ENCODE measurements at places on chromosomes 4 and X. TPM values are rescaled to one million over a fixed set of nuclear protein-coding genes. Genes with fewer than 3 reads are reported as not detected.

DCAF4L1 gene
- total RNA-seq = 0.59 TPM

RBM46 gene
- total RNA-seq = not detected

- no peaks in the 10 kb centered on the region for H3K4me1 ChIP-seq
- peak; percentile 57 for DNase-seq
- no peak overlapping the region for H3K27ac ChIP-seq
- no peak overlapping the region for H3K4me3 ChIP-seq
- H3K36me3 ChIP-seq = no peaks in the 10 kb centered on the region
- no peaks in the 10 kb centered on the region for H3K27me3 ChIP-seq
Observed at GRCh38 chr4:42519803-42520417, 122.6 kb downstream of the SHISA3 start.

GRCh38 chrX:19695884-19696283 lies 180.6 kb upstream of the MAP3K15 start:
- H3K4me1 ChIP-seq = no peaks in the 10 kb centered on the region
- H3K4me3 ChIP-seq = no peak overlapping the region
- H3K36me3 ChIP-seq = no peaks in the 10 kb centered on the region
- H3K27ac ChIP-seq = no peak overlapping the region

GRCh38 chr4:25050370-25051078 lies 19.8 kb upstream of the LGI2 start:
- no peak for DNase-seq
- no peaks in the 10 kb centered on the region for H3K36me3 ChIP-seq
- H3K27ac ChIP-seq = no peak overlapping the region
- no peaks in the 10 kb centered on the region for H3K27me3 ChIP-seq

DNA sequence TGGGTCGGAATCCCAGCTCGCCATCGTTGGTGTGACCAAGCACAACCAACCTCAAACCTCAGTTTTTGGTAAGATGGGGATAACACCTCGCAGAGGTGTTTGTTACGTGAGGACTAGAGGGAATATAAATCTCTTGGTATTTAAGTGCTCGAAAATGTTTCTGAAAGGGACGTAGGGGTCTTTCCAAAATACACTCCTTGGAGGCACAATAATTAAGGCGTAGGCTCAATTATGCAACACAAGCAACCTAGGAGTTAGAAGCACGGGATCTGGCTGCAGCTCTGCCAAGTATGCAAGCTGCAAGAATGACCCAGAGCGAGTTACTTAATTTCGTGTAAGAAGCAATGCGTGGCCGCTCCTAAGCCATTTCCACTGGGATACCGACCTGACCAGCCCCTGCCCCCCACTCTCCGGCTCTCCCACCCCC lies 552 bp downstream of the ADH5 start:
- peaks cover 13% of the 10 kb centered on the region for H3K36me3 ChIP-seq
- H3K4me3 ChIP-seq = peak overlapping the region; percentile 75
- H3K4me1 ChIP-seq = peaks cover 18% of the 10 kb centered on the region
- no peaks in the 10 kb centered on the region for H3K27me3 ChIP-seq
- H3K27ac ChIP-seq = peak overlapping the region; percentile 94

- no peaks in the 10 kb centered on the region for H3K36me3 ChIP-seq
- no peaks in the 10 kb centered on the region for H3K27me3 ChIP-seq
- no peak overlapping the region for H3K27ac ChIP-seq
- H3K4me3 ChIP-seq = no peak overlapping the region
- DNase-seq = no peak
Observed at GRCh38 chr4:90474484-90474883, 347.3 kb downstream of the CCSER1 start.

GRCh38 chr4:151674804-151675391 lies 85.9 kb downstream of the GATB start:
- no peaks in the 10 kb centered on the region for H3K27me3 ChIP-seq
- no peak overlapping the region for H3K27ac ChIP-seq
- H3K36me3 ChIP-seq = peaks cover under 1% of the 10 kb centered on the region
- no peaks in the 10 kb centered on the region for H3K4me1 ChIP-seq
- no peak overlapping the region for H3K4me3 ChIP-seq
- DNase-seq = no peak

GRCh38 chrX:1598876-1599790 lies 7.7 kb downstream of the AKAP17A start:
- H3K27ac ChIP-seq = no peak overlapping the region
- no peak overlapping the region for H3K4me3 ChIP-seq

Data from liver (tissue), 10 donors.